ENCODE measurements at places on chromosomes 2 and 18. TPM values are rescaled to one million over a fixed set of nuclear protein-coding genes. Genes with fewer than 3 reads are reported as not detected.
A peak's percentile ranks its signal among the peaks of the same experiment; 100 is the strongest.

DNA sequence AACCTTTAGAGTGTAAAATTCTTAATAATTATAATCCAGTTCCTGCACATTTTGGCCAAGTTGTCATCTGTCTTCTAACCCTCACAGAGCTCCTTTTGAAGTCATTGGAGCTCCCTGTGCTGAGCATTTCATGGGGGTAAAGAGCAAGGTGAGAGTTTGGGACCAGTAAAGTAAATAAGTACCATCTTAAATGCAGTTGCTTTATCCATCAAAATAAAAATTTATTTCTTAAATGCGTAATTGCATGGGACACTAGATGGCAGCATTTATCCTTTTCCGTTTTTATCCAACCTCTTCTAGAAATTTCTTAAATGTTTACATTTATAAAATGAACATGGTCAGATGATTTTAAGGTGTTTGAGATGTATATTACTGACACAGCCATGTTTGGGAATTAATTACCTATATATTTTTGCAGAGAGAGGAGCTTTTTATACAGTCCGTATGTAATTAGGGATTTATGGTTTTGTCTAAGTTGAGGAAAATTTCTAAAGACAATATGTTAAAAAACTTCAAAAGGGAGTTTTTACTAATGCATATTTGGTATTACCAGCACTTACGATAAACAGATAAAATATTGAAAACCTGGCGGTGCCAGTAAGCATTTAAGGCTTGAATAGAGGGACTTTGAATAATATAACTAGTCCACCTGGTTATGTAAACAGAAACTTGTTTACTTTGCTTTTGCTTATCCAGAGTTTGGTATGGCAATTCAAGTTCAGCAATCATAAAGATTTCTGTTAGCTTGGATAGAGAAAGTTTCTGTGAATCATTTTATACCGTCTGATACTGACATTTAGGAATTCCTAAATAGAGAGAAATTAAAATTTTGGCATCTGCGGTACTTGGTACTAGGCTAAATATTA lies 54.5 kb downstream of the ACSL3 start:
- no peak for DNase-seq

GRCh38 chr2:141015341-141016047 lies 1115.3 kb downstream of the LRP1B start:
- no peak for DNase-seq

GRCh38 chr2:99397266-99397920 lies 60.2 kb downstream of the EIF5B start:
- no peak for DNase-seq

- no peak for DNase-seq
Measured at GRCh38 chr2:6792883-6793282, 72.8 kb downstream of the CMPK2 start.

DNA sequence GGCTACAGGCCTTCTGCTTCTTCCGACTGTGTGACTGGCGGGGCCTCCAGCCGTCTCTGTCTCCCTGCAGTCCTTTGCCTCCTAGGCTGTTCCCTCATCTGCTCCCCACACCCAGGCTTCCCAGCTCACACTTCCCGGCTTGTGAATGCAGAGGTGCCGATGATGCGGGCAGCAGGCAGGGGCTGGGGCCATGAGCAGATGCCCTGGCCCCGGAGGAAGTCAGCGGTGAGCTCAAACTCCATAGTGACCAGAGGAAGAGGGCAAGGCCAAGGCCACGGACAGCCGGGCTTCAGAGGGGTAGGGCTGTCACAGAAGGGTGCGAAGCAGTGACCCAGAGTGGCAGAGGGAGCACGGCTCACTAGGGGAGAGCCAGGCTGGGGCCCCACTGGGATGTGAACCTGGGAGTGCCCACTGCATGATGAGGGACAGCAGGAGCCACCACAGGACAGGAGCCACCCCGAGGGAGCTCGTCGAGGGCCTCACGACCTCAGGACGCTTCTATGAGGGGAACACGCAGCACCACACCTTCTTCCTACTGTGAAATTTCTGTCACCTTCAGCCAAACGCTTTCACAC lies 515.9 kb downstream of the EIPR1 start:
- no peak for DNase-seq

GRCh38 chr18:35029103-35029502 lies 12.1 kb upstream of the MAPRE2 start:
- DNase-seq = no peak

- DNase-seq = no peak
Measured at GRCh38 chr2:160650196-160651118, 156.8 kb upstream of the RBMS1 start.

DNA sequence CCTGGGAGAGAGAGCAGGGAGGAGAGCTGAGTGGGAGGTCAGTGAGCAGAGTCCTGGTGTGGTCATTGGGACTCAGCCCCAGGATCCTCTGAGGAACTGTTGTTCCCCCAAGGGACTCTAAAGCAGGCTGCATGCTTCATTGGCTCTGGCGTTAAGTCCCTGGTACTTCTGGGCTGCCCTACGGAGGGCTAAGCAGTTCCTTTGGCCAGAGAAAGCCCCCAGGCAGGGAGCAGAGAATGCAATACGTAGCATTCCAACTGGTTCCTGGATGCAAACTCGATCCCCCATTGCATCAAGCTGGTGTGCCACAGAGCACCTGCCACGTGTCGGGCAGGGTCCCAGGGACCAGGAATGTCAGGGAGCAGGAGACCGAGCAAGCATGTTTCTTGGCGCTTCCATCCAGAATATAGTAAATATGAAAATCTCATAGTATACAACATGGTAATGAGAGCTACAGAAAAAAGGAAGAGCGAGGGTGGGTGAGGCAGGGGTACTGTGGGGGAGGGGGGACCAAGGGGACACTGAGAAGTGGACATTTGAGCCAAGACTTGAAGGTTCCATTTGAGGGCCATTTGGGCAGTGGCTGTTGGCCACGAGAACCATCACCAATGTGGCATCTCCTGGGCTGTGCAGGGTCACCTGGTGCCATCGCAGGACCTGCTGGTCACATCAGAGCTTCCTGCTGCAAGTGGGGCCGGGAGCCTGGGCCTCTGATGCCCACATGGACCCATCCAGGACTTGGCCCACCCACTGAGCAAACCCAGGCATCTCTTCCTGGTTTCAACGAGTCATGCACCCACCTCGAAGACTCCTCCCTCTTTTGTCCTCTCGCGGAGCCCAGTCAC lies 160.4 kb downstream of the ASB1 start:
- DNase-seq = peak; percentile 47

- no peak for DNase-seq
Measured at GRCh38 chr18:63306819-63307550, 12.6 kb downstream of the BCL2 start.

DNA sequence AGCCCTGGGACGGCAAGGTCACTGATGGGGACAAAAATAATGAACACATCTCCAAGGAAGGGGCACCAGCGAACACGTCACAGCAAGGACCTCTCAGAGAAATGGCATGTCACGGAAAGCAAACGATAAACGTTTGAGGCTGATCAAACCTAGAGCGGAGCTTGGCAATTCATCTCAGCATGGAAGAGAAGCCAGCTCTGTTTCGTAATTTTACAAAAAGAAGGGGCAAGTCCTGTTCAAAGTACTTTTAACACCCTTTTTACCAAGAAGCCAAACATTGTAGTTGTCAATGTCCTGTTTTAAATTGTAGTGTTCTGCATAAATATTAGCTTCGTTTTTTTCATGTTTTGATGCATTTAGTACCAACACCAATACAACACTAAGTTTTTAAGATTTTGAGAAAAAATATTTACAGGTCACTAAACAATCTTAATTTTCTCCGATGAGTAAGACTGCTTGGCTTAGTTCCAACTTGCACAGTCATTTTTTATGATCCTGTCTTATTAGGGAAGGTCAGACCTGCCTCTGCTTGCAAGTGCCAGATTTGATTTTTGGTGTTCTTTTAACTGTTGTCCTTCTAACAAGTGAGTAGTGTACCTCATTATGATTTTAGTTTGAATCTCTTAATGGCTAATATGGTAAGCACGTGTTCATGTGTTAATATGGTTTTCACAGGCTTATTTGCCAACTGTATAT lies 818.5 kb upstream of the SALL3 start:
- no peak for DNase-seq

DNA sequence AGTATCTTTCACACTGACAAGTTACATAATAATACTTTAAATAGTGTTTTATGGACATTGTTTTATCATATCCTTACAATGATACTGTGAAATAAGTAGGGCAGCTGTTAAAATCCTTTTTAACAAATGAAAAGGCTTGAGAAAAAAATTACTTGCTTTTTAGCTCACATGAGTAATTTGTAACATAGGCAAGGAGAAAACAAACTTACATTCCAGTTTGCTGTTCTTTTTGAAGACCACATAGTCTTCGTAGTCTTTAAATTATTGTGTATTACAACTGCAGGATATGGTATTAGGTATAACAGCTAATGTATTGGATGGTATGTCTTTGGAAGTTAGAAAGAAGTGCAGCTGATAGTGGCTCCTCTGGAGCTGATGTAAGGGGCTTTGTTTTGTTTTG lies 130.8 kb downstream of the COMMD1 start:
- no peak for DNase-seq

GRCh38 chr2:84876369-84876768 lies 4.5 kb downstream of the TRABD2A start:
- no peak for DNase-seq

DNA sequence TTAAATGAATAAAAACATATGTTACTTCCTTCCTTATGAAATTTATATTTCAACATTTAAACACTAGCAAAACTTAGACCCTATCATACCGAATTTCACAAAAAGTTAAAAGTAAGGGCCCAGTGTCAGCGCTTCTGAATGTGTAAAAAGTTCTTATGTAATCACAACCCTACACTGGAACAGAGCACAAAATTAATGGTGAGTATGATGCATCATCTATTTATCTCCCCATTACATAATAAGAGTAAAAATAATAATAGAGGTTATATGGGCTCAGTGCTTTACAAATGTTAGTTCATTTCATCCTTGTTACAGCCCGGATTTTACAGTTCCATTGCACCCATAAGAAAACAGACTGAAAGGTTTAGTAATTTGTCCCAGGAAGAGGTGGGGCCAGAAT lies 144.9 kb upstream of the POU3F3 start:
- DNase-seq = no peak

- no peak for DNase-seq
Measured at GRCh38 chr2:15115776-15116175, 445.4 kb downstream of the NBAS start.

GRCh38 chr2:206800506-206801417 lies 35.4 kb downstream of the FASTKD2 start:
- DNase-seq = no peak

- no peak for DNase-seq
Measured at GRCh38 chr2:176582990-176583481, 313.8 kb downstream of the MTX2 start.

GRCh38 chr2:7037340-7038333 lies 120.4 kb downstream of the RNF144A start:
- DNase-seq = no peak

DNA sequence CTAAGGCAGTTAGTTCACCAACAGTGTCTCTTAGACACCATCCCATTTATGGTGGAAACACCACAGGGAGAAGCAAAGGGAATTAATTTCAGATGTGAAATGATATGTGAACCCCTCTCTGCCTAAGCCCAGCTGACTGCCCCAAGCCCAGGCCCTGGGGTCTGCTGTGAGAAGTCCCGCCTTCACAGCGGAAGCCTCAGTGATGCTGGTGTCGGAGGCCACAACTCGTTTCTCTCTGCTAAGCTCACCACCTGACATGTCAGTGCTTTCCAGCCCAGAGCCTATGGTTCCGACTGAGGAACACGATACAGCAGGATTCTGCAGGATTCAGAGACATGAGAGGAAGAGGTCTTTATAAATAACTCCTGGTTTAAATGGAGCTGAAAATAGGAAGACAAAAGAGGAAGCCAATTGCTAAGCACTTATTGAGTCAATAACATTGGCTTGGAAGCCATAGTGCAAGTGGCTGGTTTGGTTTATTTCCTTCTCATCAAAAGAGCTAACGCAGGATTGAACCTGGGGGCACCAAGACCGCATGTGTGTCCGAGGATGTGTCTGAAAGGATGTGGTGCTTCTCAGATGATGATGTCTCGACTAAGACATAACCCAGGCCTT lies 21.9 kb upstream of the LOXHD1 start:
- DNase-seq = no peak

DNA sequence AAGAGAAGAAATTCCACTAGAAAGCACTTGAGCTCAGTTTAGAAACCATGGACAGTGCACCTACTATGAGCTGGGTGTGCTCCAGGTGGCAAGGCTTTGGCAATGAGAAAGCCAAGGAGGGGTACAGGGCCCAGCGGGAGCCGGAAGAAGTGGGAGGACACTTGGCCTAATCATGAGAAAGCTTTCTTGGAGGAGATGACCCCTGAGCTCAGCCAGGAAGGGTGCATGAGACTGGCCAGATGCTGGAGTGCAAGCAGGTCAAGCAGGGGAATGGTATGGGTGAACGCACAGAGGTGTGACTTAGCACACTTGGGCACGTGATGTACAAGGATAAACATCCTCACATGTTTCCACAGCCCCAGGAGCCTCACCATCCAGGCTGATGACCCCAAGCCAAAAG lies 97.2 kb upstream of the GLI2 start:
- DNase-seq = no peak

DNA sequence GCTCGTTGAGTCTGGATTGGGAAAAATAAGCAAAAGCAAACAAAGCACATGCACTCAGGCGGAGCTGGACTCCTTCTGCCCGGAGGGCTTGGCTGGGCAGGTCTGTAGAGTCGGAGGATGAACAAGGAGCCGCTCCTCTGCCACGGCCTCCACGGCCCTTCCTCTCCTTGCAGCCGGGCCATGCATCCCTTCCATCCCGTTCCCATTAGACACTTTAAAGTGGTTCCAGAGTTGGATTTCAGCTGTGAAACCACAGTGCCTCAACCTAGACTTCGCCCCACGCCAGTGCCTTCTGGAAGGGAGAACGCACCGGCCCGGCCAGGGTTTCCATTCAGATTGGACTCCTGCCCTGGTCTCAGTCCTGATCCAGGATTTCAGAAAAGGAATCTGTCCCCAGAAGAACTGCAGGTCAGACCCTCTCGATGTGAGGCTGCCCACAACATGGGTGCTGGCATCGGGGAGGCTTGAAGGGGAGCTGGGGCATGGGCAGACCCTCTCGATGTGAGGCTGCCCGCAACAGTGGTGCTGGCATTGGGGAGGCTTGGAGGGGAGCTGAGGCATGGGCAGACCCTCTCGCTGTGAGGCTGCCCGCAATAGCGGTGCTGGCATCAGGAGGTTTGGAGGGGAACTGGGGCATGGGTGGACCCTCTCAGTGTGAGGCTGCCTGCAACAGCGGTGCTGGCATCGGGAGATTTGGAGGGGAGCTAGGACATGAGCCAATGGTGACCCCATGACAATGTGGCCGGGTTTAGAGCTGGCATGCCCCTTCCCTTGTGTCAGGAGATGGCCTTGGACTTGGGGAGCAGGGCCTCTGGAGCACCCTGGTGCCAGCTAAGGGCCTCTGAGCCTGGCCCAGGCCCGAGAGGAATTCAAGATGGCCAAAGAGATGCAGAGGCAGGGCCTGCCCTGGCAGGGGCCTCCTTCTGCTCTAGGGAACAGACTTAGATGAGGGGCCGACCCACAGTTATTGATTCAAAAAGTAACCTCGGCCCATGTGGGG lies 304.5 kb downstream of the NDUFA10 start:
- peak; percentile 63 for DNase-seq

Gene KLHL30
- 0.23 TPM for total RNA-seq

Gene RAB31
- 5.8 TPM for total RNA-seq

Gene IWS1
- 51.4 TPM for total RNA-seq

Gene LAMA1
- total RNA-seq = 1.2 TPM

Gene UGT1A5
- 0.56 TPM for total RNA-seq

Gene GCKR
- 1.0 TPM for total RNA-seq

Gene ZC3H6
- 38.5 TPM for total RNA-seq

Gene REV1
- 52.9 TPM for total RNA-seq

Gene TIGD1
- 9.2 TPM for total RNA-seq

Gene SLC40A1
- total RNA-seq = 20.4 TPM

Gene RAPH1
- total RNA-seq = 43.7 TPM

Gene ZNF519
- 1.9 TPM for total RNA-seq

All from suprapubic skin (tissue), 4 donors.